ENCODE measurements at places on chromosomes 7 and 10.
A peak's percentile ranks its signal among the peaks of the same experiment; 100 is the strongest.

GRCh38 chr10:35210961-35211360, 84.3 kb downstream of the CREM start:
- no peak for DNase-seq

DNA sequence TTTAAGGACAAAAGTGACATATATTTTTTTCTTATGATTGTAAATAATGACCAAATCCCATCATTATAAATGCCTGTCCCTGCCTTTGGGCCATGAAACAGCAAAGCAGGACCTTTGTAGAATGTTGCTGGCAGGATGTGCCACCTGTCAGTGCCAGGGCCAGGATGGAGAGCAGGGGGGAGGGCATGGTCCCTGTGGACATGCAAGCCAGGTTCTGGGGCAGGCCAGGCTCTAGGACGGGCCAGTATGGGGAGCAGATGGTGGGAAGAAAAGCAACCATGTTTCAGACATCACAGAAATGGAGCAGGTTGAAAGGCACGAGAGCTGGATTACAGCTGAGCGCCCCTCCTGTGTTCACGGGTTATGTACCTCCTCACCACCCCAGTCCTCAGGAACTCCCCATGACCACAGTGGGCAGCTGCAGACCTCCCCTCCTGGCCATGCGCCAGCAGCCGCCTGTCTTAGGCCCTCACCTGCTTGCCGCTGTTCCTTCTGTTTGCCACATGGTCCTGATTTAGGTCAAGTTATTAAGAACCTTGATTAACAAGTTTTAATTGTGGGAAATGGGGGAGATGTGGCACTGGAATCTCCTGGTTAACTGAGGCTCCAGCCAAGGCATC, 210.4 kb downstream of the PAXIP1 start:
- no peak for DNase-seq

- peak; percentile 21 for DNase-seq
These were observed at the start of gene IL6 for GRCh38 chr7:22726907-22727713. IL6 (plus strand) TSS chr7:22727200; CDS start chr7:22727263, 63 bp downstream.

- DNase-seq = no peak
These were observed 26.8 kb upstream of the GRID1 start for GRCh38 chr10:86393362-86393761.

DNA sequence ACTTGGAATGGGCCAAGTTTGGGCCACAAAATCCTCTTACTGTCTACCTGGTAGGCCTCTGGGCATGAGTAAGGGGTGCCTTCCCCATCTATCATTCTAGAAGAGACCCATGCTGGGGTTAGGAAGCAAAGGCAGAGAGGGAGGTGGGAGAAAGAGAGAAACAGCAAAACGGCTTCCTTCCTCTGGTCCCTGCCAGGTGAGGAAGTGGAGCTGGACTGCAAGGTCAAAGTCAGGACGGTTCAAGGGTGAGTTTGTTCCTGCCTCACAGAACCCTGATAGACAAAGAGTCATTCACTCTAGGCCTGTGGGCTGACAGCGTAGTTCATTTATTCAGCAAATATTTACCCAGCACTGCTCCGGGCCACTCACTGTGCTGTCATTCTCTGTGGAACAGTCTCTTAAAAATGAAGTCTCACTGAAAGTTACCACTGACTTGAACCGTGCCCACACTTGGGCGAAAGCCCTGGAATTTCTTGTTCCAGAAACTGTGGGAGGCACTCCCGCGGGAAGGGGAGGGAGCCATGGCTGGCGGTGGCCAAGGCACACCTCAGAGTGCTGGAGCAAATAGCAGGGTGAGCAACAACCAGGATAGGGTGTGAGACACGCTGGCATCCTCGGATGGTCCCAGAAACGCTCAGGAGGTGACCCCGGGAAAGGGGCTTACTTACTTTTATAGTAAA, 26.2 kb upstream of the ECHDC3 start:
- DNase-seq = no peak

DNA sequence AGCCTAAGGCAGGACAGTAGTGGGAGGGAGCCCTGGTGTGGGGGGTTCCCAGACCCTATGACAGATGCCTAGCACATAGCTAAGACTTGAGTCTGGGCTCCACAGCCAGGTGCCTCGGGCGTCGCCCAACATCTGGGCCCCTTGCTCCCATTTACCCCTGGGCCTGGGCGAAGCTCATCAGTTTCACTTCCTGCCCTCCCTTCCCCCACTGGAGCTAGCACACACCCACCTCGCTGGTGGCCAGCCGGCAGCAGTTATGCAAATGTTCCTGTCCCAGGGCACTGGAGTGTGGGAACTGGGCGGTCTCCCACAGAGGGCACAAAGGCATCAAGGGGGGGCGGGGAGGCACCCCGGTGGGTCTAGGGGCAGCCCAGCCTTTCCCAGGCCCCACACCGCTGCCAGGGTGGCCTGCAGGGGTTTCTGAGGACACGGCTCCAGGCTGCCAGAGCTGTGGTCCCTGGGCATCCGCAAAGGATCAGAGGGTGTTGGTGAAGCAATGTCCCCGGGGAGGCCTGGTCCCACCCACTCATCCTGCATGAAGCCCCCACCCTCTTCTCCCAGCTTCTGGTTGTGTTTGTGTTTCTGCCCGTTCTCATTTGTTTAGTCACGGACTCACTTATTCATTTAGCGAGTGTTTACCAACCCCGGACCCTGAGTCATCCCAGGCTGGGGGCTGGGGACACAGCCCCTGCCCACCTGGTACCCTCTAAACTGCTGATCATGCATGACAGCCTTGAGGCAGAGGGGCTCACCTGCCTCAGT, 20.4 kb downstream of the SH2B2 start:
- DNase-seq = no peak

DNA sequence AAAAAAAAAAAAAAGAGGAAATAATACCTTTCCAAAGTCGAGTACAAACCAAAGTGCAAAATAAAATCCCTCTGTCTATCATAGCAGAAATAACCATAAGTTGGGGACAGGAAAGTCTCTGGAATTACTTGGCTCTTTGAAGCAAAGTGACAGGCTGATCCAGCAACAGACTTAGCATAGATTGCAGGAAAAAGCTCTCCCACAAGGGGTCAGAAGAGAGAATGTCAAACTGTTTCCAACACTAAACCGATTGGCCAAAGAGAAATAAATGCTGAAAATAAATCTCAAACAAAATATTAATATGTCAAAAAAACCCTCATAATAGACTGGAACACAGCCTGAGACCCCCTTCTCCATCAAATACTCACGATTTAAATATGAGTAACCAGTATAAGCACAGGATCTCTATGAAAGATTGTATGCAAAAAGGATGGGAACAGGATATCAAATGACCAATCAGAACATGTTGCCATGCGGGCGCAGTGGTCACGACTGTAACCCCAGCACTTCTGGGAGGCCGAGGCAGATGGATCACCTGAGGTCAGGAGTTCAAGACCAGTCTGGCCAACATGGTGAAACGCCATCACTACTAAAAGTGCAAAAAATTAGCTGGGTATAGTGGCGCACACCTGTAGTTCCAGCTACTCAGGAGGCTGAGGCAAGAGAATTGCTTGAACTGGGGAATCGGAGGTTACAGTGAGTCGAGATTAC, 1000.7 kb upstream of the LRRN3 start:
- no peak for DNase-seq

DNA sequence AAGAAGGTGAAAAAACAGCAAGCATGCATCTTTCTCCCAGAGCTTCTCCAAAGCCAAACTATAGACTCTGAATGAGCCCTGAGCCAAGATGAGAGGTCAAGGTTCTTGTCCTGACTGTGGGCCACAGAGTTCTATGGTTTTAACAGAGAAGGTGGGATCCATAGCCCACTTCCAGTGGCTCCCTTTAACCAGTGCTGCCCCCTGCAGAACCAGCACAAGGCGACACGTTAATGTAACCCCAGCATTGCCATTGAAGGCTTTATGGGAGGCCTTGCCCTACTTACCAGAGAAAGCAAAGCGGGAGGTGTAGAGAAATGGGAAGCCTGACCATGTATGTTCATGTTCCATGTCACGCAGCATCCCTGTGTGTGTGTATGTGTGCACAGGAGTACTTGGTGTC, 243.6 kb downstream of the PRPF18 start:
- no peak for DNase-seq

GRCh38 chr7:99188221-99188620, 19.7 kb downstream of the KPNA7 start:
- no peak for DNase-seq

- no peak for DNase-seq
These were observed 46.5 kb downstream of the TSPAN15 start for GRCh38 chr10:69497611-69498390.

- no peak for DNase-seq
These were observed 16.2 kb upstream of the PAX2 start for GRCh38 chr10:100728928-100729861.

GRCh38 chr7:138727336-138728099, 26.4 kb upstream of the SVOPL start:
- no peak for DNase-seq

DNA sequence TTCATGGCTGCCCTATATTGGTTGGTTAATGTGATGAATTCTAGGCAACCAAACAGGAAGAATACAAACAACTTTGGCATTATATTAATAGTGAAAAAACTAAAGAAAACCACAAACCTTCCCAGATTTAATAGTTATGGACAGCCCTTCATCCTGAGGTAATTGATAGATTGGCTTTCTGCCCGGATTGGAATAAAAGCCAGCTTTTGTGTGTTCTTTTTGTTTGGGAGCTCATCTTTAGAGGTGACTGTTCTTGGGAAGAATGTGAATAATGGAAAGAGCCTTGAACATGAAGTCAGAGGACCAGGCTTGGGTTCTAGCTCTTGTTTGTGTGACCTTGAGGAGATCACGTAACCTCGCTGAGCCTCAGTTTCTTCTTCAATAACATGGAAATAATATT, 92.3 kb downstream of the VTI1A start:
- no peak for DNase-seq

GRCh38 chr7:104231054-104232046, 23.5 kb upstream of the ORC5 start:
- peak; percentile 28 for DNase-seq

- no peak for DNase-seq
These were observed 206.1 kb upstream of the NPSR1 start for GRCh38 chr7:34451923-34452322.

DNA sequence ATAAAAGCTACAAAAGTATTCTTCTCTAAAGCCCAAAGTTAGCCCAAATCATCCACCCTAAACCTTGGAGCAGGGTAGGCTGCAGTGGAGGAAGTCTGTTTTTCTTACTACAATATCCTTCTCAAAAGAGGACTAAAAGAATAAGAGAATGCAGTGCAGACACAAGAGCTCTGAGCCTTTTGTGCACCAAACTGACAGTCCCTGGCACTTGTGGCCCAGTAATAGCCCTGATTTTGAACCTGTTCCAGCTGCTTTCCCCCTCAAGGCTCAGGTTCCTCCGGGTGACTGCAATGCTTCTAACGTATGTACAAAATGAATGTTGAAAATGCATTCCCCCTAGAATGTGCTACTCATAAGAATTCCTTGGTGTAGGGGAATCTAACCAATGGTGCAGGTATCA, 154.4 kb downstream of the JAZF1 start:
- no peak for DNase-seq

GRCh38 chr10:58842860-58843376, 330.2 kb downstream of the BICC1 start:
- DNase-seq = no peak

- no peak for DNase-seq
These were observed 102.9 kb upstream of the ARMC3 start for GRCh38 chr10:22824984-22825383.

DNA sequence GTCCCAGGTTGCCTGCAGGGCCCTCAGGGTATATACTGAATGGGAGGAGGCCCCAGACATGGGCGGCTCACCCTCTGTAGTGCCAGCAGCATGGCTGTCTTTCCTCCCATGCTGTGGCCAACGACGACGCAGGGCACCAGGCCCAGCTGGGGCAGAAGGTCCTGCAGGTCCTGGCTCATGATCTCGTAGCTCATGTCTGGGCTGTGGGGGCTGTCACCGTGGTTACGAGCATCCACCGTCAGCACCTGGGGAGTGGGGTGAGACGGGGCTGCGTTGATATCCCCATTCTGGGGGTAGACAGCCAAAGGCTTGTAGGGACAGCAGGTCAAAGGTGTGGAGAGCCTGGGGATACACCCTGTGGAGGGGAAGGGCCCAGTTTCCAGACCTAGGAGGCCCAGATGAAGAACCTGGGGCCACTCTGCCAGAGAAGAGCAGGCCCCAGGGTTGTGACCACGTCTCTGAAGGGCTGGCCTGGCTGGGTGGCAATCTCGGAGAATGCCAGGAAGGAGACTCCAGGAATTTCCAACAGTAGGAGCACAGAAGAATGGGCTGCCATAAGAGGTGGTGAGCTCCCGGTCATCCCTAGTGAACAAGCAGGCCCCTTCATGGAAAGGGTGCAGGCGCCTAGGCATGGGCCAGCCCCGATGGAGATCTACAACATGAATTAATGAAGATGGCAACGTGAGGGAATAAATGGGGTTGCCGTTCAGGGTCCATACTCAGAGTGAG, 947 bp downstream of the ABHD11 start:
- DNase-seq = no peak

GRCh38 chr10:59991661-59992060, 85.3 kb upstream of the CCDC6 start:
- DNase-seq = no peak

- DNase-seq = no peak
These were observed 45.6 kb downstream of the PDSS1 start for GRCh38 chr10:26743091-26743490.

GRCh38 chr7:50481867-50482266, 31.7 kb upstream of the FIGNL1 start:
- DNase-seq = no peak

DNA sequence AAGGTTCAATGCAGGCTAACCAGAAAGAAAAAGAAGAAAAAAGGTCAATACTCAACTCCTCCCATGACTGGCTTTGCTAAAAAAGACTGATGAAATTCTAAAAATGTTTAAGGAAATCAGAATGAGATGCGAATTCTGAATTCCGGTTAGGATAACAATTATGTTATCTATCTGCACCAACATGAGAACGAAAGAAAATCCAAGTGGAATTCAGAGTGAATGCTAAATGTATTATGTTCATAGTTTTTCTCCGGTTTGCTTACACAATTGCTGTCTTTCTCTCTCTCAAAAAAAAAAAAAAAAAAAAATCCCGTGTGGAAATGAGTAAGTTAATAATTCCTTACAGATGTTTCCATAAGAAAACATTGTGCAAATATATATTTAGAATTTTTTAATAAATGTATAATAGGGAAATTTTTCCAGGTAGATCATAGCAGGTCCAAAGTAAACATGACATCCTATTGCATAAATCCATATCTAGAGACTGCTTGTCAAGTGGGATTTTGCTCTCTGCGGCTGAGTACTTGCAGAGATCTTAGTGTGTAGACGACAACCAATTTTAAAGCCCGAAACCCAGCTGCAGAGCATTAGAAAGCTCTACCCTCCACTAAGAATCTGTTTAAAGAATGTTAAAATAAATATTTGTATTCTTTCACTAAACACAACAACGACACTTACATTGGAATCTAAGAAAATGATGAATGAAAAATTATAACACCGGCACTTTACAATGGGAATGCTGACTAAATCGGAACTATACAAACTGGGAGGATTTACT, 104.0 kb downstream of the JAZF1 start:
- no peak for DNase-seq

GRCh38 chr7:153829525-153829924, 222.7 kb upstream of the DPP6 start:
- no peak for DNase-seq

DNA sequence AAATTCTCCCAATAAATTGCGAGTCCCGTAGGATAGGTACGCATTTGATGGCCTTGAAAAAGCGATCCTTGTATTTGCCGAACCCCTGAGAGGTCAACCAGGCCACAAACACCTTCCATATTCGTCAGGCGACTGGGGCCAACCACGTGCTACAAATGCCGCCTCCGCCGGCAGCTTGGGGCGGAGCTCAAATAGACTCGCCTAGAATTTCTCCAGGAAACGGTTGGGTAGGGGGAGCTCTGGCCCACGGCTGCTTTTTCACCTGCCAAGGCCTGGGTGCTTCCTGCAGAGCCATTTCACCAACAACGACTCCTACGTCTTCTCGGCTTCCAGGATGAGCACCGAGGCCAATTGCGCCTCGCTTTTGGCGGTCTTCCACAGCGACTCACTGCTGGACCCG, 53.4 kb upstream of the KIF5B start:
- DNase-seq = no peak

Measured in activated CD8-positive, alpha-beta memory T cell treated with anti-CD3 and anti-CD28 coated beads, Interleukin-2, amount 50 U/mL, for 4 hours (primary cell).